ENCODE measurements at places on chromosomes 7 and 10. TPM values are rescaled to one million over a fixed set of nuclear protein-coding genes. Genes with fewer than 3 reads are reported as not detected.

DNA sequence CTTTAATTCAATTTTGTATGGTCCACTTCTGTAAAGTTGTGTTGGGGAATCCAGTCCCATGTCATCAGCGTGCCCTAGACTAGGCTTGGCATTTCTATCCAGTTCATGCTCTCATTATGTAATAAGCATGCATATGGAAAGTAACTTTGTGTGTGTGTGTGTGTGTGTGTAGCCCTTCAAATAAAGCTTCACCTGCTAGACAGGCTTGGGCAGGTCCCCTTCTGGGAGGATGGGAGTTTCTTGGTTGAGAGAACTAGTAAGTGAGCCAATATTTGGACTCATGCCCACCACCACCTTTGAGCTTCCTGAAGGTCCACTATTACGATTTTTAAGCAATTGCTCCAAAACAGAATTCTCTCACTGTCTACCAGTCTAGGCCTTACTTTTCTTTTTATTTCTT is 6.9 kb downstream of the BZW2 start:
- DNase-seq, result no peak

DNA sequence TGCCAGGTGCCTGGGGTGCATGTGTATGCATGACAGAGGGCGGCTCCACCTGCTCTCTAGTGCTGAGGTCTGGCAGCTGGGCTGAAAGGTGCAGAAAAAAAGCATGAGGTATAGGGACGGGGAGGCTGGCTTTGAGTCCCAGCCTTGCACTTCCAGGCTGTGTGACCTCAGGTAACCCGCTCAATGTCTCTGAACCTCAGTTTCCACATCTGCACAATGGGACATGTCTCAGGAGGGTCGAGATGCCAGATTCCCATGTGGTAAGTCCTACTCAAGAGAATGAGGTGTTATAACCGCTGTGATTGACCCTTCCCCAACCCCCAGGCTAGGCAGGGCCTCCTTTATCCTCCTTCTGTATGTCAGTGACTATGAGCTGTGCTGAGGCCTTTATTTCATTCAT is 48.8 kb downstream of the ARHGAP22 start:
- DNase-seq, result no peak

- DNase-seq, result no peak
These were observed 102.8 kb upstream of the NUPR2 start for GRCh38 chr7:56219017-56219416.

DNA sequence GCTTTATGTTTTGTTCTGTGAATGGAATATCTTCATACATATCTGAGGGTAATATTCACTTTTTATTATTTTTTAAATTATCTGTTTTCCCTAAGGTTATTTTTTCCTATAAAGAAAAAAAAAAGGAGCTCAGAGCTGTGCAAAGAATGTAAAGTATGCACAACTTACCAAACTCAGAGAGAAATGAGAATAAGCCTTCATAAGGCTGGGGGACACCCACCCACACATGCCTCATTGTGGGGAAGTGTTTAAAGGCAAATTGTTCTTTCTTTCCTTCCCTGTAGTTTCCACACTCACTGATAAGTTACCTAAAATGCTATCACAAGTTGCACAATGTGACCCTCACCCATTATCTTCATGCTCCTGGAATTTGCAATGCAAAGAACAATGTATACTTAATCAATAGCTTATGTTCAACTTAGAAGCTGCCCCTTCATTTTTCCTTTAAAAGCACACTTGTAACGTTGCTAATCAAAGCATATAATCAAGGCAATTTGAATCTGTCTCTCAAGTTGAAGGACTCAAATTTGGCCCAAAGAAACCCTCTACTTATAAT is 108.1 kb downstream of the GNAT3 start:
- DNase-seq, result no peak

DNA sequence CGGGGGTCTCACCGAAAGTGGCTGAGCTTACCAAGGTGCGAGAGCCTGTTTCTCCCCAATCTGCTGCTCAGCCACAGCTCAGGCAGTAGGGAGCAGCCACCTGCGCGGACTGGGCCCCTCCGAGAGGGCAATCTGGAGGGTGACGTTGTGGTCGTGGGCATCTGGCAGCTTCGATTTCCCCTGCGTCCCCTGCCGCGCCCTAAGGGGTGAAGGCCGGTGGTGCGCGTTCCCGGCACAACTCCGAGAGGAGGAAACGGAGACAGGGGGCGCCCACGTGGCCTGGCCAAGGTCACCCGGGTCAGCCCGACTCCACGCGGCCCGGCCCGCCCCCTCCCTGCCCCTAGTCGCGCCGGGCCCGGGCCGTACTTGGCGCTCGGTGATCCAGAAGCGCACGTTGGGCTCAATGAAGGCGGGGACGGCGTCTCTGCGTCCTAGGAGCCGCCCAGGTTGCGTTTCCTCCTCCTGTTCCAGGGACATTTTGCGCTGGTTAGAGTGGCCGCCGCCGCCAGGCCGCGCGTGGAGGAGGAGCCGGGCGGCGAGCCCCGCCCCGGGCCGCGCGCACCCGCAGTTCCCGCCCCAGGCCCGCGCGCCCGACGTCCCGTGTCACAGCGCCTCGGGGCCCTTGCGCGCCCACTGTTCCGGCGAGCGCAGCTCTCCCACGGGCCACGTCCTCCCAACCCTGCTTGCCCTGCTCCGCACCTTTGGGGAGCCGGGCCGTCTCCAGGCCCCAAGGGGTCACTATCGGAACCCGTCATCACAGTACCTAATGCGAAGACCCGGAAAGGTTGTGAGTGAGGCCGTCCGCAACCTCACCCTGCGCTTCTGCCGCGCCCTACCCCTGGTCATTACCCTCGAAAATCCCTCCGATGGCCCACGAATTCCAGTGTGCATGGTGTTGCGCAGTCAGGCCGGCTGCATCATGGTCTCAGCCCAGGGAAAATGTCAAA is at the start of gene SFXN4:
TSS of gene SFXN4 (minus strand) at position 544 of the 947 bp plus-strand sequence. CDS start at position 477, 67 bp downstream.
- peak; percentile 89 for DNase-seq

DNA sequence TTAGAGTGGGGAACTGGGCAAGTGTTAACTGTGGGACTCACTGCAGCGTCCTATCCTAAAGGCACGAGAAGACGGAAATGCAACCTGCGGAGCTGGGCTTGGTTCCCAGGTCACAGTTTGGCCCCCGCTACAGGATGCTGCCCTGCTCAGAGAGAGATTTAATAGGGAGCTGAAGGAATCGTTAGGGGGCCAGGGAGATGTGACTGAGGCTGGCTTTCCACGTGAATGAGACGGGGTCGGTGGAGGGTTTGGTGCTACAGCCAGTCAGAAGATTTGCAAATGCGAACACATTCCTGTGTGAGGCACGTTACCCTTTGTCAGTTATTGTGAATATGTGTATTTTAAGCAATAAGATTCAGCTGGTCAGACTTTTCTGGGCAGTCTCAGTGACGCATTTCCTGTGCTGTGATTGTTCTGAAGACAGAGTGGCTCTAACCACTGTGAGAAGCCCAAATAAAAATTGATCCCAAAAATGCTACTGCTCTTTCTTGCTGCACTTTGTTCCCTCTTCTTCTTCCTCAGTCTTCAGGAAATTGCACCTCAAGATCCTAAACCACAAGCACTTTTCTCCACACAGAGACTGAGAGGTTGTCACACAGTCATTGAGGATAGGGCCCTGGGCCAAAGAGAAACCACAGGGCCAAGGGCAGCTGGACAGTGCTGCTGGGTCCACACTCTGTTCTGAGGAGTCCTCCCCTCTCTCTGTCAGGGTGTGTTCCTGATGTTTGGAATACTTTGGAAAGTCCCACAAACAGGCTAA is 21.2 kb downstream of the CYP17A1 start:
- DNase-seq, result peak; percentile 87

GRCh38 chr7:3094701-3095445 is 51.2 kb upstream of the CARD11 start:
- DNase-seq, result no peak

- no peak for DNase-seq
These were observed 75.6 kb upstream of the INSIG1 start for GRCh38 chr7:155222061-155222460.

HPS6 gene
- 11.6 TPM for polyA plus RNA-seq

OR2A1 gene
- polyA plus RNA-seq, result 0.06 TPM

ZNF365 gene
- polyA plus RNA-seq, result 0.16 TPM

MRPL43 gene
- 111 TPM for polyA plus RNA-seq

Data from sigmoid colon (tissue), 7 donors.